ENCODE measurements at places on chromosomes 7 and 10. TPM values are rescaled to one million over a fixed set of nuclear protein-coding genes. Genes with fewer than 3 reads are reported as not detected.

Gene NKX2-3
- not detected for total RNA-seq

Gene GDF10
- not detected for total RNA-seq

Gene ITPRID1
- total RNA-seq, result not detected

Gene SORCS1
- total RNA-seq, result not detected

Gene FZD1
- not detected for total RNA-seq

Gene PDZD7
- 1.2 TPM for total RNA-seq

Gene FAM24B
- total RNA-seq, result 15.3 TPM

DNA sequence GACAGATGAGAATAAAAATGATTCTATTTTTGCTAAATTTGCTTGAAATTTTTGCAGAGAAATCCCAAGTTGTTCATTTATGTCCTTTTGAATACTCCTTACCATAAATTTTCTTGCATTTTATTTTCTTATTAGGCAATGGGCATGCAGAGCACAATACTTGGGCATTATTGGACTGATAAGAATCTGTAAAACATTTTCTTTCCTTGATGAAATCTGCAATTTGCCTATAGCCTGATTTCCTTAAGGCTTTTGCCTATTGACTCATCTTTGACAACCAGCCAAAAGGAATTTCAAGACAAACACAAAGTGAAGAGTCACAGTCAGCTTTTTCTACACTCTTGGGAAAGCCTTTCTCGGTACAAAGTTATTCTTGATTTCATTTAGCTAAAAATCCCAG, 30.5 kb upstream of the GNAT3 start:
- no peaks in the 10 kb centered on the region for H3K36me3 ChIP-seq
- H3K27me3 ChIP-seq, result no peaks in the 10 kb centered on the region
- DNase-seq, result no peak
- no peaks in the 10 kb centered on the region for H3K4me1 ChIP-seq

DNA sequence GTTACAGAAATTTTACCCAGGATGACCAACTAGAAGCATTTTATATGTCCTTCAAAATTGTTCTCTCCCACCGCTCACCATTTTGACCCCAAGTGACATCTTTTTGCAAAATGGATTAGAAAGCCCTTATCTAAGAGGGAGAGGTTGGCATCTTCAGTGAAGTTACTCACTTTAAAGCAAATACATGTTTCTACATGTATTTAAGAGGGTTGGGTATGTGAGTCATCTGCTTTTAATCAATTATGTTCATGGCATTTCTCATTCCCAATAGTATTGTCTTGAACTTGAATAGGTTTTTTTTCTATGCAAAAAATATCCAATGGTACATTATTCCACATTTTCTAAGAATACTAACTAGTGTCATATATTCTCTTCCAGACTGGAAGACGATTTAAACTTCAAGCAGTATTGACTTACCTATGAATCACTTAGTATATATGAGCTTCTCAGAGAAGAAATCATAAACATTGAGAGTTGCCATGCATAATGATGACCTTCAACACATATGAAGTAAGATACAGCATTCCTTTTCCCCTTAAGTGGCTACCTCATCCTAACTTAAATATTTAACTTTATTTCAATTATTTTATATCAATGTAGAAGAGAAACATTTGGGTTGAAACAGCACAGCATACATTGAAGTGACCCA, 132.8 kb downstream of the POLR1F start:
- no peak overlapping the region for H3K4me3 ChIP-seq
- H3K27me3 ChIP-seq, result no peaks in the 10 kb centered on the region
- no peaks in the 10 kb centered on the region for H3K4me1 ChIP-seq
- no peak for DNase-seq
- no peaks in the 10 kb centered on the region for H3K36me3 ChIP-seq

DNA sequence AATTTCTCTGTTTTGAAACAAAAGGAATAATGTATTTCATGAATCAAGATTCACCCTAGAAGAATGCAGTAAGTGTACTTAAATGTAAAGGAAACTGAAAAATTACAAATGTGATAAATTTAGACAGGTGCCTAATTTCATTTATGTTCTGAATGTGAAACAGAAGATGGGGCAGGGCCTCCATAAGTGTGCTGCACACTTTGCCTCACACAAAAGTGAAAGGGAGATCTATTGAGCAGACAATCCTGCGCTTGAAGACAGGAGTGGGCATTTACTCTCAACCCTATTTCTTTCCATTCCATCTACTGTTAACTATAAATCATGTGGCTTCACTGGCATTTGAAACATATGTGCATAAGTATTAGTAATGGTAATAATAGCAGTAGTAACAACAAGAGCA, 36.2 kb downstream of the GNG11 start:
- DNase-seq, result no peak
- no peaks in the 10 kb centered on the region for H3K27me3 ChIP-seq
- no peak overlapping the region for H3K27ac ChIP-seq
- H3K4me3 ChIP-seq, result no peak overlapping the region
- H3K4me1 ChIP-seq, result no peaks in the 10 kb centered on the region

- DNase-seq, result no peak
- H3K4me3 ChIP-seq, result no peak overlapping the region
- no peaks in the 10 kb centered on the region for H3K27me3 ChIP-seq
- no peaks in the 10 kb centered on the region for H3K36me3 ChIP-seq
These were observed 365.6 kb downstream of the WDR11 start for GRCh38 chr10:121216721-121217181.

DNA sequence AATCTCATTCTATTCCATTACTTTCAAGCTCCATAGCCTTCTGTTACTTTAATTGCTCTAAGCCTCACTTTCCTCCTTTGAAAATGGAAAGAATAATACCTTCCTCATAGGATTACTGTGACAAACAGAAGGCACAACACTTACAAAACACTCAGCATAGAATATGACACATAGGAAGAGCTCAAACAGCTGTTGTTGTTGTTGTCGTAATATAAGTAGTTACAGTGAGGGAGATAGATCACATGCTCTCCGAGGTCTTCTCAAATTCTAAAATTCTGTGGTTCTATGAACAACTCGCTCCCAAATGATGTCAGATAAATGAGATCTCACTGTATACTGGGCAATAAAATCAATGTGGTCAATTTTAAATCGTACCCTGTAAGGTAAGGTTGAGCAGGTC, 1049.3 kb upstream of the C7orf33 start:
- H3K27ac ChIP-seq, result no peak overlapping the region
- H3K4me3 ChIP-seq, result no peak overlapping the region
- no peak for DNase-seq
- H3K36me3 ChIP-seq, result no peaks in the 10 kb centered on the region
- H3K27me3 ChIP-seq, result no peaks in the 10 kb centered on the region
- no peaks in the 10 kb centered on the region for H3K4me1 ChIP-seq

DNA sequence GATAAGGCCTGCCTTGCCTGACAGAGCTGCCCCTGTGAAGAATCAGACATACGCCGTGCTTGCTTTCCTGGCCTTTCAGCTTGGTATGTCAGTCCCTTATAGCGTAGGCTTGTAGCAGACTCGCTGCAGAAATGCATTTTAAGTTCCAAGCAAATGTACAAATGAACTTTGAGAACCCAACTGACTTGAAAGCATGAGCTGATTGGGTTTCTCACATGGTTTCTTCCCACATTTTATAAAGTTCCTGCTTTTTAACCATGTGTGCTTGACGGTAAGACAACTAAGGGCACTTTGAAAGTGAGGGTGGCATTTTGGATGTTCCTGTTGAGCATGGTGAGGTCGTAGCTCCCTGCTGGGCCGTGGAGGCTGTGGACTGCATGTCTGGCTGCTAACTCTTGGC, 62.6 kb downstream of the CCNY start:
- no peaks in the 10 kb centered on the region for H3K36me3 ChIP-seq
- no peak for DNase-seq
- no peaks in the 10 kb centered on the region for H3K27me3 ChIP-seq
- H3K4me1 ChIP-seq, result no peaks in the 10 kb centered on the region

DNA sequence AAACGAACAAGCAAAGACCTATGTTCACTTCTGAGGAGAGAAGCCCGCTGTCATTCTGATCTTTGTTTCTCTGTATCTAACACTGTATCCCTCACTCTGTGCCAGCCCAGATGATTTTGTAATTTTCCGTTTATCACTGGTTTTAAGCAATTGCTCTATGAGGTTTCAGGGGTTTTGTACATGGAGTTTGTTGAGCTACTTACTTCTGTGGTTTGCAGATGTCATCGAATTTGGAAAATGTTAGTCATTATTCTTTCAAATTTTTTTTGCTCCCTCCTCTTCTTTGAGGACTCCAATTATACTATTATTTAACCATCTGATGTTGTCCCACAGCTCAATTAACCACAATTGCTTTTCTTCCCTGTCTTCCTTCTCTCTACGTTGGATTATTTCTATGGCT, 650.9 kb upstream of the IGFBP3 start:
- H3K36me3 ChIP-seq, result no peaks in the 10 kb centered on the region
- no peaks in the 10 kb centered on the region for H3K4me1 ChIP-seq
- no peaks in the 10 kb centered on the region for H3K27me3 ChIP-seq
- no peak overlapping the region for H3K27ac ChIP-seq

DNA sequence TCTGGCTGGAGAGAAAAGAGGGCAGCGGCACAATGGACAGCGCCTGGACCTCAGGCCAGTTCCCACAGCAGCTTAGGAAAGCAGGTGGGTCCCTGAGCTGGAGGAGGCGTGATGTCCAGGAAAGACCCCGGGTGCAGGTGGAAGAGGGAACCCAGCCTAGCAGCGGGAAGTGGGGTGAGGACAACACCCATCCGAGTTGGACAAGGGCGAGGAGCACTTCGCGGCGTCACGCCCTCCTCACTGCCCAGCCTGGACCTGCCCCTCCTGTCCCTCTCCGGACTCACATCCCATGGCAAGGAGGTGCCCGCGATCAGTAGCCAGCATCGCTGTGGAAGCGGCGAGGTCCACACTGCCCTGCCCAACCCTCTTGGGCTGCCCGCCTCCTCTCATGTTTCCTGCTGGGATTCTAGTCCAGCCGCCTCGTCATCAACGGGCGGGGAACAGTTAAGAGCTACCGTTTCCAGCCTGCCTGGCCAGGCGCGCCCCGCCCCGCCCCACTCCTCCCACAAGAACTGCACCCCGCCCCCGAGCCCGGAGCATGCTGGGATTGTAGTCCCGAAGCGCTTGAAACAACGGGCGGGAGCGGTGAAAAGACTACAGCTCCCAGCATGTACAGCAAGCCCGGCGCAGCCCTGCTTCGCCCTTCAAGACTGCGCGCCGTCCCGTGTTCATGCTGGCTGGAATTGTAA, 930.6 kb upstream of the ZNF722 start:
- peaks cover 5% of the 10 kb centered on the region for H3K36me3 ChIP-seq
- no peaks in the 10 kb centered on the region for H3K27me3 ChIP-seq
- no peaks in the 10 kb centered on the region for H3K4me1 ChIP-seq
- no peak overlapping the region for H3K27ac ChIP-seq
- DNase-seq, result no peak
